NCI-H774 (cell line): ENCODE measurements at places on chromosomes 12 and 14.

- DNase-seq, result no peak
These were observed 18.9 kb downstream of the FIGNL2 start for GRCh38 chr12:51829641-51830040.

GRCh38 chr12:111024205-111024801 lies 103.9 kb upstream of the MYL2 start:
- DNase-seq, result peak; percentile 11

DNA sequence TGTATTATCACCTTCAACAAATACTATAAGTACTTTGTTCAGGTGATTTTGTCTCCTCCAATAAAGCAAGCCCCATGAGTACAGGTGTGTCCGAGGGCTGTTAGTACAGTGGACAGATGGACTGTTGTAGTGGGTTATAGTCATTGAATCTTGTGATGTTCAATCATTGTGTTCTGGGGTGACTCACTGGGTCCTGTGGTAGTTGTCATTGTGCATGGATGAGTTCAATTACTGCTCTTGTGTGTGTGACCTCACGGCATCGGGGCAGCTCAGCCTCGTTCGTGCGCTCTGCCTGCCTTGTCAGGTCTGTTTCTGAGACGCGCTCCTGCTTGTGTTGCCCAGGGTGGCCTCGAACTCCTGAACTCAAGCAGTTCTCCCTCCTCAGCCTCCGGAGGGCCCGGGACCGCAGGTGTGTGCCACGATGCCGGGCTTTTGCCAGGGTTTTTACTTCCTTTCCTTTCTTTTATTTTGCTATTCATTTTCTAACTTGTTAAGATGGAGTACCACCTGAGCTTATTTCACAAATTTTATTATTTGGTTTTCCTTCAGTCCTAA lies 72.2 kb downstream of the DDX51 start:
- peak; percentile 26 for DNase-seq

DNA sequence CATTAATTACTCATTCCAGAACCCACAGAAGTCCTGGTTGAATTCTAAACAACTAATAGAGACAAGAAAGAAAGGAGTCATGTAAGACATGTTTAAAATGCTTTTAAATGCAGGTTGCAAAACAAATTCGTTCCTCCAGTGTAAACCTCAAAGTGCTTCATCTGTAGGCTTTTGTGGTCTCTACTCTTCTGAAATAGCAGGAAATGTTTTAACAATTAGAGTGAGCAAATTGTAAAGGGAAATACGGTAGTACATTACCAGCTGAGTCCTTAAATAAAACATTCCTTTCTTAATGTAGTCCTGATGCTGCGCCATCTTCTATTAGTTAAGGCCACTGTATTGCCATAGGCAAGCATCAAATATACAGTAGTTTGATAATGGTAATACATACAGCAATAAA lies 1934.2 kb upstream of the SEL1L start:
- no peak for DNase-seq

DNA sequence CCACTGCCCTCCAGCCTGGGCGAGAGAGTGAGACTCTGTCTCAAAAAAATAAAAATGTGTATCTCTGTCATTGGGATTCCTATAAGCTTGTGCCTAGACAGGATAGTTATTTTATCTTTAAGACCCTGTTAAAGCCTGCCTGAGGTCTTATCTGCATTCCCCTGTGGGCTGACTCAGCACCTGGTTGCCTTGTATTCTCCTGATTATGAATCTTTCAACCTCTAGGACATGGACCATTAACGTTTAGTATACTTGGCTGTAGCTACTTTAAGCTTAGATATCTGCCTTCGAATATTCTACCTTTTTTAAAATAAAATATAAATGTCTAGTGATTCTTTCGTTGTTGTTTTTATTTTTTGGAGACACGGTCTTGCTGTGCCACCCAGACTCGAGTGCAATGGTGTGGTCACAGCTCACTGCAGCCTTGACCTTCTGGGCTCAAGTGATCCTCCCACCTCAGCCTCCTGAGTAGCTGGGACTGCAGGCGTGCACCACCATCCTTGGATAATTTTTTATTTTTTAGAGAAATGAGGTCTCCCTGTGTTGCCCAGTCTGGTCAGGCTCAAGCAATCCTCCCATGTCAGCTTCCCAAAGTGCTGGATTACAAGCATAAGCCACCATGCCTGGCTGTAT lies 41.3 kb downstream of the RESF1 start:
- DNase-seq, result no peak

- DNase-seq, result no peak
These were observed 101.8 kb upstream of the EGLN3 start for GRCh38 chr14:34052658-34053014.

DNA sequence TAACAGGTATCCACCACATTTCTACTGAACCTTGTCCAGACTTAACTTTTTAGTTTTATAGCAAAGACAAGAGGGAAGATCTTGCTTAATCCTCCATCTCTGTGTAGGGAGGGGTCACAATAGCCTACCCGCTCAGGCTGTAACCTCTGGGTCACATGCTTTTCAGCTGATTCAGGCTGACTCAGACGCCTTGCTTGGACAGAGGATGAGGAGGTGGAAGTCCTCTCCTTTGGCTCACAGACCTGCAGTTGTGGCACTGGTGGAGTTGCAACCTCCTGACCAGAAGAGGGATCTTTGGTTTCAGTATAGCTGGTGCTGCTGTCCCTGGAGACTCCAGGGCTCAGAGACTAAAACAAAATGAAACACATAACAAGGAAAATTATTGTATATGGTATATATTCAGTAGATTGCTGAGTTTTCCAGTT lies 16.2 kb downstream of the ACIN1 start:
- no peak for DNase-seq

- no peak for DNase-seq
These were observed 1115.8 kb upstream of the ATXN7L3B start for GRCh38 chr12:73421832-73422231.

DNA sequence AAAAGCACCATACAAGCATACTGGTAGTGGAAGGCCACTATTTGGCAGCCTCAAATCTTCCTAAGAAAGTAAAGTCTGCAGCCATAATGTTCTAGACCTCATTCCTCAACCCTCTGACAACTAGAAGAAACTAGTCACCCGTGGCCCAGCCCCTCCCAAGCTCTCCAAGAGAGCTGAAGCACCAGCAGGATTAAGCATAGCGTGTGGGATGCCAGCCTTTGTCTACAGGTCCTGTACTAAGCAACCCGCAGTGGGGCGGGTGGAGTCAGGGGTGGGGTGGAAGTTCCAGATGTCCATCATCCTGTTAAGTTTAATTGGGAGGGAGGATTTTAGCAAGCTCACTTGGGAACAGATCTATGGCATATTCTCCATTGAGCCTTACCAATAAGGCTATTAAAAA lies 14.2 kb downstream of the SLC11A2 start:
- no peak for DNase-seq

GRCh38 chr12:87925021-87925420 lies 104.2 kb downstream of the C12orf50 start:
- no peak for DNase-seq

- DNase-seq, result no peak
These were observed 45.8 kb upstream of the TMEM132D start for GRCh38 chr12:129949651-129950050.

GRCh38 chr12:119154435-119154818 lies 24.3 kb upstream of the HSPB8 start:
- DNase-seq, result no peak

DNA sequence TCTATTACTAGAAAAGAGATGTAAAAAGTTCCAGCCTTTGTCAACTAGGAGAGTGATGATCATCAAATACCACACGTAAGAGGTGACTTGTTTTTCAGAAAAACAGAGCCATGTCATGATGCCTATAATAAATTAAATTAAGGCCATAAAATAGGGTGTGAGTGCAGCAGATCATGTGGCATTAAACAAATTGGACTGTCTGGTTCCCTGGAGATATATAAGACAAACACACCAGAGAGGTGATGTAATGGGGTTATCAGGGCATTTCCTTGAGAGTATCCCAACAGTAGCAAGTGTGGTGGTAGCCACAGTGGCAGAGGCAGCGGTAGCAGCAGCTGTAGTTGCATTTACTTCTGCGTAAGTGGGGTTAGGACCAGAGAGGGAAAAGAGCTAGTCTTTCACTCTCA lies 14.6 kb upstream of the GALNT6 start:
- DNase-seq, result no peak

- no peak for DNase-seq
These were observed 154.0 kb downstream of the KCNA5 start for GRCh38 chr12:5197656-5198055.

- no peak for DNase-seq
These were observed 32.0 kb downstream of the ITGA7 start for GRCh38 chr12:55675666-55676065.

GRCh38 chr12:31005944-31006361 lies 67.7 kb upstream of the DDX11 start:
- DNase-seq, result no peak

- peak; percentile 3 for DNase-seq
These were observed 51.8 kb upstream of the NUAK1 start for GRCh38 chr12:106190581-106190980.
